ENCODE measurements at places on chromosomes 7 and 10. TPM values are rescaled to one million over a fixed set of nuclear protein-coding genes. Genes with fewer than 3 reads are reported as not detected.

Gene ANKRD61
- 0.26 TPM for total RNA-seq

Gene ZNF467
- total RNA-seq: 20.8 TPM

Gene SGMS1
- total RNA-seq: 47.0 TPM

- no peaks in the 10 kb centered on the region for H3K27me3 ChIP-seq
- no peaks in the 10 kb centered on the region for H3K36me3 ChIP-seq
- no peak overlapping the region for H3K4me3 ChIP-seq
- no peaks in the 10 kb centered on the region for H3K4me1 ChIP-seq
These were observed 102.1 kb downstream of the FOXL3 start for GRCh38 chr7:391961-392524.

- peak overlapping the region; percentile 92 for H3K4me3 ChIP-seq
- DNase-seq: peak; percentile 49
- H3K27ac ChIP-seq: peak overlapping the region; percentile 97
These were observed 905 bp downstream of the C1GALT1 start for GRCh38 chr7:7183061-7183837.

DNA sequence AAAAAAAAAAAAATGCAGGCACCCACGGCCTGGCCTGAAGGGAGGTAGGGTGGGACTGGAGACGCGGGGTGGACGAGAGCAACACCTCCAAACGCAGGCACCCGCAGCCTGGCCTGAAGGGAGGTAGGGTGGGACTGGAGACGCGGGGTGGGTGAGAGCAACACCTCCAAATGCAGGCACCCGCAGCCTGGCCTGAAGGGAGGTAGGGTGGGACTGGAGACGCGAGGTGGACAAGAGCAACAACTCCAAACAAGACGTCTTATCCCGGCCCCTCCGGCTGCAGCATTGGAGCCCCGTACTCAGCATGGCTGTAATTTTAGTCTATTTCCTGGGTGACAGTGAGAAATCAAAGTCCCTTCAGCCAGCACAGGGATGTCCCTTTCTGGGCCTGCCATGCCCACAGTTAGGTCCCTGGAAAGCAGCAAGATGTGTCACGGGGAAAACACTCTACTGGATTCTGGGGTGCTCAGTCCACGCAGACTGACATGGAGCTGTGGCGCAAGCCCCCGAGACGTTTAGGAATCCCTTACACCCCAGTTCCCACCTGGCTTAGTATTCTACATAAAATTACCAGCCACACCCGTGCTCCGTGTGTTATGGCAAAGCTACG lies 119.9 kb downstream of the WDR37 start:
- no peaks in the 10 kb centered on the region for H3K4me1 ChIP-seq
- no peak overlapping the region for H3K27ac ChIP-seq
- no peaks in the 10 kb centered on the region for H3K36me3 ChIP-seq
- H3K27me3 ChIP-seq: peaks cover 5% of the 10 kb centered on the region
